Activated CD4-positive, CD25-positive, alpha-beta regulatory T cell treated with anti-CD3 and anti-CD28 coated beads, Interleukin-2, amount 50 U/mL, for 16 hours (primary cell): ENCODE measurements at places on chromosomes 4 and X.
A peak's percentile ranks its signal among the peaks of the same experiment; 100 is the strongest.

DNA sequence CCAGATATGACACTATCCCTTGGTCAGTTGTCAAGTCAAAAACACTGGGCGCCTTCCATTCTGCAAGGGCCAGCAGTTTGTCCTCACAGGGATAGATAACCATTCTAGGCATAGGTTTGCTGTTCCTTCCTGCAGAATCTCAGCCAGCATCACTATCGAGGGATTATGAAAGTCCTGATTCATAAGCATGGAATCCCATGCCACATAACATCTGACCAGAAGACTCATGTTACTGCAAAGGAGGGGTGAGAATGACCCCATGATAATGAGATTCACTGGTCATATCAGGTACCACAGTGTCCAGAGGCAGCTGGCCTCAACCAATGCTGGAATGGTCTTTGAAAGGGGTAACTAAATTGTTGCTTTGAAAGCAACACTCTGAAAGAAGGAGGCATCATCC, 84.7 kb downstream of the OTC start:
- no peak for DNase-seq

DNA sequence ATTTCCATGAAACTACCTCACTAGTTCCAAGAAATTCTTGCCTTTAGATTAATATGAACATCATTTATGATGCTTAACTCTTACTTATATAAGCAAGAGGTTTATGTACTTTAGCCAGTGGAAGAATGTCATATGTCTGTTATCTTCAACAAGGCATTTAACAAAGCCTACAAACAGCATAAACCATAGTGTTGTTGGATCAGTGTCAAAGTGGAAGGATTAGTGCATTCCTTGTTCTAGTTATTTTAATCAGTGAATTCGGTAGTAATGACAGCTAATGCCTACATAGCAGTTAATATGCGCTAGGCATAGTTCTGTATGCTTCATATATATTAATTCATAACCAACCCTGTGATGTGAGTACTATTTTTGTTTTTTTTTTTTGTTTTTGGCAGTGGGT, 3.1 kb downstream of the PI4K2B start:
- no peak for DNase-seq

- DNase-seq = no peak
These were observed 2.4 kb upstream of the NSUN7 start for GRCh38 chr4:40747207-40747835.

- no peak for DNase-seq
These were observed 34.2 kb upstream of the ZNF518B start for GRCh38 chr4:10491401-10491800.

- no peak for DNase-seq
These were observed 5.5 kb downstream of the CASP3 start for GRCh38 chr4:184643731-184644130.

DNA sequence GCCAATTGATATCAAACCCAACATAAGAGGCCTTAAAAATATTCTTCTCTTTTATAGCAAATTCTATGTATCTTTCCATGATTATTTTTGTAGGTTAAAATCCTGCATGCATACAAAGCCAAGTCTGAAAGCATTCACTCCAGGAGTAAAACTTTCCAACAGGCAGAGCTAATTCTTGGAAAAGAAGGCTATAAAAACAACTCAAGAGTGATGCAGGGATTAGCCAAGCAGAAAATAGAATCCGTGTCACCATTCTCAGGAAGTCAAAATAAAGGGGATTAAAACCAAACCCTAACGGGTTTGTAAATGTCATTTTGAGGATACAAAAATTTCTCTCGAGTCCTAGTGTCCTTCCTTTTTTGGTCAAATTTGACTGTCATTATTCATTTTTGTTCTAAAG, 412.4 kb downstream of the DMD start:
- no peak for DNase-seq

DNA sequence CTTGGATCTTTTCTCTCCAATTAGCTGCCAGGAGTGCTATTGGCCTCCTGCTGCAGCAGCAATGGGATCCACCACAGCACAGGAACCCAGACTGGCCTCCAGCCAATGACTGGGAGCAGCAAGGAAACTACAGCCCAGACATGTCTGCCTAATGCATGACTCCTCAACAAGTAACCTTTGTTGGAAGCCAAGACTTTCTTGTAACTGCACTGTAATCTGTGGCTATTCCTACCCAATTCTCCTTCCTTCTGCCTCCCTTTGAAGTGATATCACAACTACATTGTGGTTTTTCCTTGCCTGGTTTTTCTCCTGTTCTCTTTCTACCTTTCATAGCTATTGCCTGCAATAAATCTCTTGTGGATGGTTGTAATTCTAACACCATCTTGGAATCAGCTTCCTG, 39.8 kb downstream of the SNCA start:
- DNase-seq = no peak

GRCh38 chrX:100512471-100512870, 72.3 kb upstream of the TNMD start:
- DNase-seq = no peak

- DNase-seq = no peak
These were observed 49.0 kb downstream of the ARHGEF38 start for GRCh38 chr4:105601406-105601805.

DNA sequence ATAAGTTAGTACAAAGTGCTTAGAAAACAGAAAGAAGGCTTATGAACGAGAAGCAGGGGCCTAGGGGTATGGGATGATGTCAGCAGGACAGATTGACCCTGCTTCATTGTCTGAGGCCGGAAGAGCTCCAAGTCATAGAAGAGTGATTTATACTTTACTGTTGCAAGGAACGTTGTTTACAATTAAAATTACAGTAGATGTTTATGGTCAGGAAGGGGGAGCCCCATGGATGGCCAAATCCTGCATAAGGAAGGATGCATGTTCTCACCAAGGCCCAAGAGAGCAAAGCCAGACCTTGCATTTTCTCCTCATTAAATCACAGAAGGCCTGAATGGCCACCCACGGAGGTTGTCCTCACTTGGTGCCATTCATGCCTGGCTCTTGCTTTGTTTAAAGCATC, 115.3 kb downstream of the LDB2 start:
- no peak for DNase-seq

DNA sequence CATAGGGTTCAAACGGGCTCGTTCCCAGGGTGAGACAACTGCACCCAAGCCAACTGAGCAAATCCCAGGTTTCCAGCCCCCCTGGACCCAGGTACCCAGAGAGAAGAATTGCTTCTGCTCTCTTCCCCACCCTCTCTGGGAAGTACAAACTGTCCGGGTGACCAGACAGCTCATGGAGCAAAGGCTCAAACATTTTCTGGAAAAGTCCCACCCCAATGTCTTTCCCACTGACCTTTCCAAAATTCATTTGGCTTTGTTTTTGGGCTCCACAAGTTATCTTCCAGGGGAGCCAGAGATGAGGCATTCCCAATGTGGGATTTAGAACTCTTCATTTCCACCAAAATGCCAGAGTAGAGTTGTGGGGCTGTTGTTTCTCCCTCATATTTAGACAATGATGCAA, 80.2 kb upstream of the PLAC1 start:
- no peak for DNase-seq

- no peak for DNase-seq
These were observed 1.5 kb downstream of the TRIM2 start for GRCh38 chr4:153205757-153206156.

DNA sequence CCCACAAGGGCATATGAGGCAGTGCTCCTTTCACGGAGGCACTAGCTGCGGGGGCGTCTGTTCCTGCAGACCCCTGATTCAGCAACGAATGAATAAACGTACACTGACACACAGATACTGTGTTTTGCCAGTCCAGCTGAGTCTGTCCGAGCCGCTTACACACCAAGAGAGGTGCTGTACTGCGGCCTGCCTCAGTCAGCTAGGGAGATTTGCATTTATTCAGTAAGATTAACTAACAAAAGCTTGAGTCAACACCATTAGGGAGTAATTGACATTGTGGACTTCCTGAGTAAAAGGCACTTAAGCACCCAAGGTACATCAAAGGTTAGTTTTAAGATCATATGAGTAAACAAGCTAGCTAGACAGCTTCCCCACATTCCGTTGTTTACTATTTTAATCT, 31.0 kb upstream of the BEX4 start:
- no peak for DNase-seq

DNA sequence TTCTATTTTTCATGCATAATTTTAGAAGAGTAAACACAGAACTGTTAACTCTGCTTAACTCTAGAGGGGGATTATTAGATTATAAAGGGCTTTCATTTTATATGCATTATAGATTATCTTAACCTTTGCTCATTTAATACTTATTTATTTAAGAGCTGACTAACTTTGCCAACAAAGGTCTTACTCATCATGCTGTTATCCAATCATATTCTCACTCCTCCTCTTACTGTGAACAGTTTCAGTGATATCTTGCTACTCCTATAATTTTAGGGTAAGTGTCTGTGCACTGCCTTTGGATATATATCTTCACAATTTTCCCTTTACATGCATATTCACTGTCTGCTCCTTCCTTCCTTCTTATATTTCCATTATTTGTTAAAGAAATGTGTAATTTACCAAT, 1814.9 kb downstream of the STIM2 start:
- no peak for DNase-seq

GRCh38 chrX:154478728-154479622, at the start of gene LAGE3:
Gene LAGE3, minus strand, starts transcription at chrX:154479281. Its CDS starts 366 bp downstream, at chrX:154478915.
- peak; percentile 84 for DNase-seq

- no peak for DNase-seq
These were observed 14.9 kb downstream of the HNRNPD start for GRCh38 chr4:82358847-82359246.

GRCh38 chr4:154367659-154368058, 123.9 kb downstream of the DCHS2 start:
- DNase-seq = no peak

DNA sequence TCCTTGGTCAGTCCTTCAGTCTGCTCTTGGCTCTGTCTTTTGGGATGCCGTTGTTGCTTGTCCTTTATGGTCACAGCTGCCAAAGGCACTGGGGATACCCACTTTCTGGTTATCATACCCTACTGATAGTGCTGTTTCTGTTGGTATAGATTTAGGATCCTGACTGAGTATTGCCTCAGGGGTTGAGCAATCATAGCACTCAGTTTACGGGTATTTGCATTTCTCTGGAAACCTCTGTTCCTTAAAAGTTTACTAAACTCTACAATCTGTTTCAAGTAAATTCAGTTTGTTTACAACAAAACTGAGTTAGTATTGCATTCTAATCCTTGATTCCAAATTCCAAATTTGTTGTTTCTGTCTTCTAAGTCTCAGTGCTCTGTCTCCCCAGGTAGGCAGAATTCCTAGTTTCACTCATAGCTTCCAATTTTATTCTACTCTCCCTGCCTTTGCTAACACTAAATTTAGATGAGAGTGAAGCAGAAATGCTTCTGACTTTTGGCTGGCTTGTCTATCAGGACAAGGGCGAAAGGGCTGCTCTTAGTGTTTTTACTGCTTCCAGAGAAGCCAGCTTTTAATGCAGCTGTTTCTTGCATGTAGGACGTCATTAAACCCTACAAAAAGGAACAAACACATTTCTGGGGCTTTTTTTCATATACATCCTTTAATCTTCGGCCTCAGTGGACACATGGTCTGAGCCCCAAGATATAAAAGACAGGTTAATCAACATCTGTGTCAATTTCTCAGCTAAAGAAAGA, 17.2 kb upstream of the TET2 start:
- no peak for DNase-seq

DNA sequence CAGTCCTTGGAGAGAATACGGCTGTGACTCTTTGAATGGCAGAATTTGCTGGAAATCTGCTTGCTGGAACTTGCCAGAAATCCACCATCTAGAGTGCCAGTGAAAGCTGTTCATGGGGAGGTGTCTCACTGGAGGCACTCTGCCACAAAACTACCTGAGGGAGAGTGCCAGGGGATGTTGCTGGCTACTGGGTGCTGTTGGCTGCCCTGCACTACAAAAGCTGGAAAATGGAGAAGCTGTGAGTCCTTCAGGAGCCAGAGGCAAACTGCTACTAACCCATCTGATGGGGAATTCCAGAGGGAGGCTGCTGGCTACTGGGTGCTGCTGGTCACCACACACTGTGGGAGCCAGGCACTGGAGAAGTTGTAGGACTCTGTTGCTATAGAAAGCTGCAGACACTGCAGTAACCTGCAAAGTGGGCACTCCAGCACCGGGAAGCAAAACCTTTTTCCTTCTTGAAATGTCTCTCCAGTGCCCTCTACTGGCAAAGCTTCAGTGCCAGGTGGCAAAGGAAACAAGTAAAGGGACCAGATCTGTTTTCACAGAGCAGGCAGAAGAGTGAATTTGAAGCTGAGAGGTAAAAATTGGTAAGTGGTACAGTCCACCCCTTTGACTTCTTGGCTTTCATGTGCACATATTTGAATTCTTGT, 47.8 kb upstream of the HSD17B10 start:
- DNase-seq = peak; percentile 11

DNA sequence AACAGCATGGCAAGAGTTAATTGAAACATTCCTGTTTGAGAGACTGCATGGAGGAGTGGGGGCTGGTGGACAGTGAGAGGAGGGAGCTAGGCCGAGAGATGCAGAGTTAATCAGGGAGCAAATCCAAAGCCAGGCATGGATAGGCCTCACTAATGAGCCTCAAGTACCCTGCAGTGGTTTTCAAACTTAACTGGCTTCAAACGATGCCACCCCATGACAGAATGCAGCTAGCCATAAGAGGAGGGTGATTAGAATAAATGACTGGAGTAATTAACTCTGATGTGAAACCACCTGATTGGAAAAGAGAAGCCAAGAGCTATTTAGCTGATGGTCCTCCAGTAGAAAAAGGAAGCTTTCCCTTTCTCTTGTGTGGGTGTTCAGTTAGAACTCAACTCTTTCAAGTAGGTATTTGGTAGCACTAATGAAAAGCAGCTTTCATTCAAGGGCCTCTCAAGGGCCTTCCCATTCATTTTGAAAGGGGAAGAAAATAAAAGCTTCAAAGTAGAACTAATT, 215.4 kb upstream of the MAB21L2 start:
- no peak for DNase-seq

DNA sequence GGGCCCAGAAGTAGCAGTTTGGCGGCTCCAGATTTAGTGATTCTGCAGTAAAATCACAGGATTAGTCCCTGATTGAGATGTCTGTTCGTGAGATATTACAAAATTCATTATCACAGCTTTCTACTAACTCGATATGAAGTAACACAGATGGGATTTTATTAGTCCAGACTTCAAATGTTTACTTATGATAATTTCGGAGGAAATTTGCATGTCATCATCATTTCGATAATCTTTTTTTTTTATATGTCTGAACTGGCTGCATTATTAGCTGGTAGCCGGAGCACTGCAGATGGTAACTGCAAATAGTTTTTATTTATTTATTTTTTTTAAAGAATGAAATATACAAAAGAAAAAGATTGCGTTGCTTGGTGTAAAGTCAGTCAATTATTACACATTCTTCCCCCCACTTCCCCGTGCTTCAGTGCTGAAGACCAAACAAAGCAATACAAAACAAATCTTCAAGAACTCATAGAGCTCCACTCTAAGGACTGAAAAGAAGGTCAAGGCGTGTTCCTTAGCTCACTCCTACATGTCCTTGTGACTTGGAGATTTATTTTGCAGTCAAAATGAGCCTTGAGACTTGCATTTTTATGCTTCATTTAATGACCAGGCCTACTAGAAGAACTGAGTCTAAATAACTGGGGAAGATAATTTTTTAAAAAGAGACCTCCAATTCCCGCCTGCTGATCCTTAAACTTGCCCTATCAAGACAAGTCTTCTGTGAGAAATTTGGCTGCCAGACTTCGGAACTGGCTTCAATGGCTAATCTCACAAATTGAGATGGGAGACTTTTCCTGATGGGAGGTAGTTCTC, 11.7 kb upstream of the PITX2 start:
- DNase-seq = no peak

GRCh38 chr4:121791481-121791880, 9.6 kb upstream of the EXOSC9 start:
- no peak for DNase-seq
